ENCODE measurements at places on chromosomes 6 and 20.
A peak's percentile ranks its signal among the peaks of the same experiment; 100 is the strongest.

- DNase-seq, result no peak
Measured at GRCh38 chr6:51788121-51788520, 299.3 kb downstream of the PKHD1 start.

DNA sequence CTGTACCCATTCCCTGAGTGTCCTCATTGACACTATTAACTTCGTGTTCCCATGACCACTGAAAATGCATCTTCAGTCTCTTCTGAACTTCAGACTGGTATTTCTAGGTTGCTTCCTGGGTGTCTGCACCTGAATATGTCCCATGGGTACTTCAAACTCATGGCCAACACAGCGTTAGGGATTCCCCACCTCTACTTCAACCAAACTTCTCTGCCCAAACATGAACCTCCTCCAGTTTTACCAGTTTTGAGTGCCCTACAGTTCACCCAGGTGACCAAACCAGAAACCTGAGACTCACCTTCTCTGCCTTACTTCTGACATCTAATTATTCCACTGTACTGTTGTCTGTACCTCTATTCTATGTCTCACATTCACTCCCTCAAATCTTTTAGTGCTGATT, 99.5 kb upstream of the SUPT3H start:
- DNase-seq, result no peak

GRCh38 chr20:40168981-40169620, 519.9 kb downstream of the MAFB start:
- no peak for DNase-seq

DNA sequence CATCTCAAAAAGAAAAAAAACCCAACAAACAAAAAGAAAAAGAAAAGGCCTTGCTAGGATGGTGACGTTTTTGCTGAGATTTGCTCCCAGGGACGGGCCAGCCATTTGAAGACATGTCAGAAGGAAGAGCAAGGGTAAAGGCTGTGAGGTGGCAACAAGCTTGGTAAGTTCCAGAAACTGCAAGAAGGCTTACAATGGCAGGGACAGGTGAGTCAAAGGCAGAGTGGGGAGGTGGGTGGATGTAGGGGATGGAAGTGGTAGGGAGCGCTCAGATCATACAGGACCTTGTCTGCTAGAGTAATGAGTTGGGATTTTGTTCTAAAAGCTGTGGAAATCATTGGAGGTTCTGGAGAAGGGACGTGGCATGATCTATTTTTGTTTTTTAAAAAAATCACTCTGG, 4.3 kb downstream of the KIF3B start:
- DNase-seq, result no peak

- DNase-seq, result no peak
Measured at GRCh38 chr6:139728876-139729427, 354.5 kb upstream of the CITED2 start.

DNA sequence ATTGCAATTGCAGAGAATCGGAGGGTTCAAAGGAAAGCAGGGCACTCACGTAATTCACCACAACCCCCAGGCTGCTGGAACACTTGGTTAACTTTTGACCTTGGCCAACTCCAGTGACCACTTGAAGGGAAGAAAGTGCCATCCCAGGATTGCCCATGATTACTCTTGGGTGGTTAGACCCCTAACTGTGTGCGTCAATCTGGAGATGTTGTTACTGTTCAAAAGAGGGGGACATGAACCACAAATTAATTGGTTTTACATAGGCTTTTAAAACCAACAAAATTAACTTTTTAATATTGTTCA, 50.1 kb upstream of the NCOA3 start:
- DNase-seq, result no peak

GRCh38 chr6:62999796-63000195, 211.5 kb upstream of the FKBP1C start:
- no peak for DNase-seq

- no peak for DNase-seq
Measured at GRCh38 chr6:45082091-45082490, 246.0 kb upstream of the RUNX2 start.

GRCh38 chr20:40970218-40970617, 58.4 kb upstream of the TOP1 start:
- no peak for DNase-seq

GRCh38 chr20:44856856-44857448, 28.6 kb upstream of the YWHAB start:
- DNase-seq, result no peak

- DNase-seq, result no peak
Measured at GRCh38 chr6:154822947-154823558, 89.8 kb downstream of the SCAF8 start.

DNA sequence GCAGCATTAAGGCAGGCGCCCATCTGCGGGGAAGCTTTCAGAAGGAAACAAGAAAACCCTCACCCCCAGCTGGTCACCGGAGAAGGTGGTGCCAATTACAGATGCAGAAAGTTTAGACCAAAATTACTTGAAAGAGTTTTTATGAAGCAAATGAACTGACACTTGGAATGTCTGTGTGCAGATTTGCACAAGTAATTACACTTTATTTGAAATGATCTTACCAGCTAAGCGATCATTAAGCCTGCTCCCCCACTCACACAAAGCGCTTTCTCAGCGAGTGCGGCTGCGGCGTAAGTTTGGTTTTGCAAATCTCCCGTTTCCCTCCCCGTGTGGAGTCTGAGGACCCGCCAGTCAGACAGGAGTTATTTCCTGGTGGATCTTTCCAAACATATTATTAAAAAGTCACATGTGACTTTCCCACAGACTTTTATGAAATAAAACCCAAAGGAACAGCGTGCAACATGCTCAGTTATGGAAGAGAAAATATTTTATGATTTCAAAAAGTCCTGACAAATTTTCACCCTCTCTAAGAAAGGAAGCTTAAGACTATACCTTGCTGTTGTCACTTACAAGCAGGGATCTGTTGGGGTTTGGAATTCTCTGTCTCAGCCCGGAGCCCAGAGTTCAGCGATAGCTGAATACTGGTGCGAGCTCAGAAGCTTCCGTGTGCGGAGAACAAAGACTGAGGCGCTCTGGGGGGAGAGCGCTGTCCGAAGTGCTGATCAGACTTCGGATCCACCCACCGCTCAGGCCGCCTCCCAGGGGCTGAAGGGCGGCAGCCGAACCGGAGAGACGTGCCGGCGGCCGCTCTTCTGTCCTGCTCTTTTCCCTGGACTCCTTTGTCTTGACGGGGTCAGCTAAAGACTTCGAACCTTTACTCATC, 2.7 kb upstream of the MYT1 start:
- no peak for DNase-seq

DNA sequence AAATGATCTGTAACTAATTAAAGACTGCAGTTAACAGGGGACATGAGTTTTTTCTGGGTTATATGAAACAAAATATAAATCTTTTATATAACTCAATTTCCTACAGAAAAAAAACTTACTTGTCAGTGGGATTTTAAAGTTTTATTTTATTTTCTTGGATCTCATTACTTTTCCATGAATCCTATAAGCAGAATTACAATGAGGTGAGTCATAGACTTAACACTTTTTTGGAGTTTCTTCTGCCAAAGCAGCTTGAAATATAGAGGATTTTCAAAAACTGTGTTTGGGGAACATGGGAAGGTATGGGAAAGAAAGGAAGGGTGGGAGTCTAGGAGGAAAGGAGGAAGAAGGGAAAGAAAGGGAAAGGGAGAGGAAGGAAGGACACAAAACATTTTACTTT, 130.7 kb downstream of the AIG1 start:
- no peak for DNase-seq

- no peak for DNase-seq
Measured at GRCh38 chr6:112049026-112049799, 4.7 kb upstream of the CCN6 start.

DNA sequence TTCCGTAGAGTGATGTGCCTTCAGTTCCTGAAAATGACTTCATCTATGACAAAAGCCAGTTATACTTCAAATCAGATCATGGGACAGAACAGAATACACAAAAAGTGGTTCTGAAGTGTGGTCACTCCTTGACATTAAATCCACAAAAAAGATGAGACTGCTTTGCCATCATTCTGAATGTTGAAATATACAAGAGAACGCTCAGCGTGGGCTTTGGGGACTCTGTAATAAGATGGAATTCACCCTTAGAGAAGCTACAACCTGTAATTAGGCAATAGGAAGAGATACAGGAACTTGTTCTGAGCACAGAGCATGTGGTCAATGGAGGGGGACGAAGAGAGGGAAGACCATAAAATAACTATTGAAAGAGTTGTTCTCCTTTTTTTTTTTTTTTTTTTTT, 184.3 kb downstream of the CARMIL1 start:
- DNase-seq, result no peak

GRCh38 chr6:101509536-101509935, 116.0 kb downstream of the GRIK2 start:
- DNase-seq, result no peak

DNA sequence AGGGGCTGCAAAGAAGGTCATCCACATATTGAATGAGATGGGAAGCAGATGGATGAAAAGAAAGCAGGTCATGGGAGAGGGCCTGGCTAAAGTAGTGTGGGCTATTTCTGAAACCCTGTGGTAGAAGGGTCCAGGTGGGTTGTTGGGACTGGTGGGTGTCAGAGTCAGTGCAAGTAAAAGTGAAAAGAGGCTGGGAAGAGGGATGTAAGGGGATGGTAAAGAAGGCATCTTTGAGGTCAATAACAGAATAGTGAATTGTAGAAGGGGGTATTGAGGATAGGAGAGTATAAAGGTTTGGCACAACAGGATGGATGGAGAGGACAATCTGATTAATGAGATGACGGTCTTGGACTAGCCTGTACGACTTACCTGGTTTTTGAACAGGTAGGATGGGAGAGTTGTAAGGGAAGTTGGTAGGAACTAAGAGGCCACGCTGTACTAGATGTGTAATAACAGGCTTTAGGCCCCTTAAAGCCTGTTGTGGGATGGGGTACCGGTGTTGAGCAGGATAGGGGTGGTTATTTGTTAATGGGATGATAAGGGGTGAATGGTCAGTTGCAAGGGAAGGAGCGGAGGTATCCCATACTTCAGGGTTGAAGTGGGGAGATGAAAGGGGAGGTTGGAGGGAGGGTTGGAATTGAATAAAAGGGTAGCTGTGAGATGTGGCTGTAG, 748.9 kb upstream of the ADGRB3 start:
- DNase-seq, result no peak

- no peak for DNase-seq
Measured at GRCh38 chr20:43331906-43332305, 125.8 kb upstream of the SRSF6 start.

- no peak for DNase-seq
Measured at GRCh38 chr20:50398821-50399554, 111.2 kb upstream of the PTPN1 start.

DNA sequence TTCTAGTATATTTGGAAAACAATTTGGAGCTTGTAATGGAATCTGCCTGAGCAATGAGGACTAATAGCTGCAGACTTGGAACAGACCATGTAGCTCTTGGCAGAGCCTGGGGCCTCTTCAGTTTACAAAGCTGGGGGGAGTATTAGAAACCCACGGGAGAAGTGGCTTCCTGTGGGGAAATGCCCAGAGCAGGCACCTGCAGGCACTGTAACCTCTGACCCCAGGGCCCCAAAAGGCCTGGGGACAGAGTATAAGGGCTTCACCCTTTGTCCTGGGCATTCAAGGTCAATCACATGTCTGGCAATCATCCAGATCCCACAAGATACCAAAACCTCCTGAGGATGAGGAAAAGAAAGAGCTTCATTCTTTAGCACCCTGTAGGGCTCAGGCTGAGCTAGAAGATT, 19.4 kb downstream of the PKIG start:
- DNase-seq, result no peak

GRCh38 chr6:108242721-108243120, 18.1 kb downstream of the SNX3 start:
- DNase-seq, result no peak

DNA sequence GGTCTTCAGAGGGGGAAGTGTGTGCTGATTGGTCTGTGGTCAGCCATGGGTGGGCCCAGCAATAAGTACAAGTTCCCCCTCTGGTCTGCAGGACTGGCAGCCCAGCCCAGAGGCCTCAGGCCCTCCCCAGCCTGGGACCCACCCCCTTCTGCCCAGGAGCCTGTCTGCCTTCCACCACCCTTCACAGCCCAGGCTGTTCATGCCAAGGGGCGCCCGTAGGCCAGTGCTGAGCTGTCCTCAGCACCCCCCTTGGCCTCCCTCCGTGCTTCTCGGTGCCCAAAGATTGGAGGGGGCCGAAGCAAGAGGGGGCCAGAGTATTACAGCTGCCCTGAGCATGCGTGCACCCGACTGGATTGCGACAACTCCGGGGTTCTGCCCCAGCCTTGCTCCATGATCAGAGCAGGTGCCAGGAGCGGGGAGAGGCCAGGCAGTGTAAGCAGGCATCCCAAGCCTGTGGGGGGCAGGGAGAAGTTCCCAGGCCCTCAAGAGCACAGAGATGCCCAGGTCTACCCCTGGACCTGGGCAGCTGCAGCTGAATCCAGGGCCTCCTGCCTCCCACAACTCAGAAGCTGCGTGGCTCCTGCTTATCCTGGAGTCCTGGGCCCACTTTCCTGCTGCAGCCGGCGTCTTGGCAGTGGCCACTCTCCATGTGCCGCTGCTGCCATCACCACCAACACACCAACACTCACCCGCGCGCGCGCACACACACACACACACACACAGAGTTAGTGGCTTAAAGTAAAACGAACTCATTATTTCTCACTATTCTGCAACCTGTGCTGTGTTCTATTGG, 33.3 kb downstream of the CST9L start:
- DNase-seq, result no peak

DNA sequence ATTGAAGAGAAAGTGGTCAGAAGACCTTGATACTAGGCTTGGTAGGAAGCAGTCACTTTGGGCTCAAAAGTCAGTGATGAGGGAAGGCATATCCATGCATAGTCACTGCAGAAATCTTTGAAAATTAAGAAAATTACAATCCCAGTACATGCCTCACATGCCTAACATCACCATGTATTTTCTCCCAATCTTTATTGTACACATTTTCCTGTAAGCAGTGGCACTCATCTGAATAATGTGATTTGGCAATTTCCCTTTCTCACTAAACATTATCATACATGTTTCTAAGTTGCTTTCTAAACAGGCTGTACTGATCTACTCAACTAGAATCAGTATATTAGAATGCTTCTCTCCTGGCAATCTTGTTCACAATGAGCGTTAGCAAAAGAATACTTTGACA, 280.7 kb upstream of the SUPT3H start:
- no peak for DNase-seq

GRCh38 chr20:8589956-8590355, 457.9 kb downstream of the PLCB1 start:
- no peak for DNase-seq

DNA sequence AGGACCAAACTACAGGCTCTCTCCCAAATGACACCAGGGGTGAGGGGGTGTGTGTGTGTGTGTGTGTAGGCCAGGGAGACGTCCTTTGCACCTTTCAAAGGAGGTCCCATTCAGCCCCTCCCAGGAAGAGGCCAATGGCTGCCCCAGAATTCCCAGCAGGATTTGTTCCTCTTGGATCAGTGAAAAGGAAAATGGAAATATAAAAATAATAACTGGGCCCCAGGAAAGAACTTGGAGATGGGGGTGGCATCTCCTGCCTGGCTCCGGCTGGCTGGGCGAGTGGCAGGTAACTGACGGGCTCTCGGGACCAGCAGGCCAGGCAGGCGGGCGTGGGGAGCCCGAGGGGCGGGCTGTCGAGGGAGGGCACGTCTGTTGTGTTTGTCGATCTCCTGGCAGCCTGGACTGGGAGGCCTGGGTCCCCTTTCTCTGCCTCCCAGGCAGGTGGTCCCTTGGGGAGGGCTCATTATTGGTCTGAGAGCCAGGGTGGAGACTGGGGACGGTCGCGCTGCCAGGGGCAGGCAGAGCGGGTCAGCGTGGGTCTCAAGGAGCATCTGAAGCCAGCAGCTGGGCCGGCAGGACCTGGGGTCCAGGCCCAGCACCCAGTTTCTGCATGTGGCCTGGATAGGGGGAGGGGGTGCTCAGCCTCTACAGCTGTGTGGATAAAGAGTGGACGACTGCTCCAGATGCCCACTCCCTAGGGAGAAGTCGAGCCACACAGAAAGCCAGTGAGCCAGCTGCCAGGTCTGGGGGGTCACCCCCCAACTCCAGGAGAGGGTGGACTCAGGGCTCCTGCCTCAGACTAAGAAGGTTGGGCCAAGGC, 3.1 kb downstream of the NOL4L start:
- DNase-seq, result peak; percentile 44
